ENCODE measurements at places on chromosomes 2 and 18. TPM values are rescaled to one million over a fixed set of nuclear protein-coding genes. Genes with fewer than 3 reads are reported as not detected.

The TMEM163 gene
- 0.67 TPM for polyA plus RNA-seq

The ATP6V1C2 gene
- 3.9 TPM for polyA plus RNA-seq

The BMP10 gene
- not detected for polyA plus RNA-seq

The OTX1 gene
- polyA plus RNA-seq = not detected

The SF3B1 gene
- 285 TPM for polyA plus RNA-seq

The C1QL2 gene
- polyA plus RNA-seq = not detected

The SIX3 gene
- polyA plus RNA-seq = not detected

The VSNL1 gene
- 4.0 TPM for polyA plus RNA-seq

The ANKRD62 gene
- not detected for polyA plus RNA-seq

The ITGB6 gene
- polyA plus RNA-seq = 31.8 TPM

The ST6GAL2 gene
- polyA plus RNA-seq = 1.8 TPM

The METTL4 gene
- polyA plus RNA-seq = 14.6 TPM

The CAVIN2 gene
- 43.4 TPM for polyA plus RNA-seq

The HNMT gene
- 22.7 TPM for polyA plus RNA-seq

The GAL3ST2 gene
- not detected for polyA plus RNA-seq

The MZT2B gene
- polyA plus RNA-seq = 67.7 TPM

The ERICH2 gene
- 0.97 TPM for polyA plus RNA-seq

The C2orf81 gene
- 2.4 TPM for polyA plus RNA-seq

The PFN4 gene
- 1.2 TPM for polyA plus RNA-seq

The PAIP2B gene
- 8.3 TPM for polyA plus RNA-seq

The HSPD1 gene
- 213 TPM for polyA plus RNA-seq

All from muscle of back (tissue), 13 donors.